Activated CD4-positive, alpha-beta T cell treated with anti-CD3 and anti-CD28 coated beads for 36 hours (primary cell): ENCODE measurements at places on chromosomes 12 and 14. TPM values are rescaled to one million over a fixed set of nuclear protein-coding genes. Genes with fewer than 3 reads are reported as not detected.

Gene COX8C
- total RNA-seq, result not detected

DNA sequence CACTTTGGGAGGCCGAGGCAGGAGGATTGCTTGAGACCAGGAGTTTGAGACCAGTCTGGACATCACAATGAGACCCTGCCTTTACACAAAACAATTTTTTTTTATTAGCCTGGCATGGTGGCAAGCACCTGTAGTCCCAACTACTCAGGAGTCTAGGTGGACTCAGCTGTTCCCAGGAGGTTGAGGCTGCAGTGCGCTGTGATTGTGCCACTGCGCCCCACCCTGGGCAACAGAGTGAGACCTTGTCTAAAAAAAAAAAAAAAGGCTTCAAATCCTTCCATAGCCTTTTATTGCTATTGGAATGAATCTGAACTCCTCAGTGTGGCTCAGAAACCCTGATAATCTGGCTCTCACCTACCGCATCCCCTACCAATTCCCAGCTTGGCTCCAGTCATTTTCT lies 26.1 kb downstream of the AK7 start:
- no peak for DNase-seq

- DNase-seq, result peak; percentile 72
Measured at GRCh38 chr12:127125607-127126259, 1141.2 kb upstream of the TMEM132C start.

- DNase-seq, result no peak
Measured at GRCh38 chr14:93857081-93857480, 68.8 kb upstream of the PRIMA1 start.

DNA sequence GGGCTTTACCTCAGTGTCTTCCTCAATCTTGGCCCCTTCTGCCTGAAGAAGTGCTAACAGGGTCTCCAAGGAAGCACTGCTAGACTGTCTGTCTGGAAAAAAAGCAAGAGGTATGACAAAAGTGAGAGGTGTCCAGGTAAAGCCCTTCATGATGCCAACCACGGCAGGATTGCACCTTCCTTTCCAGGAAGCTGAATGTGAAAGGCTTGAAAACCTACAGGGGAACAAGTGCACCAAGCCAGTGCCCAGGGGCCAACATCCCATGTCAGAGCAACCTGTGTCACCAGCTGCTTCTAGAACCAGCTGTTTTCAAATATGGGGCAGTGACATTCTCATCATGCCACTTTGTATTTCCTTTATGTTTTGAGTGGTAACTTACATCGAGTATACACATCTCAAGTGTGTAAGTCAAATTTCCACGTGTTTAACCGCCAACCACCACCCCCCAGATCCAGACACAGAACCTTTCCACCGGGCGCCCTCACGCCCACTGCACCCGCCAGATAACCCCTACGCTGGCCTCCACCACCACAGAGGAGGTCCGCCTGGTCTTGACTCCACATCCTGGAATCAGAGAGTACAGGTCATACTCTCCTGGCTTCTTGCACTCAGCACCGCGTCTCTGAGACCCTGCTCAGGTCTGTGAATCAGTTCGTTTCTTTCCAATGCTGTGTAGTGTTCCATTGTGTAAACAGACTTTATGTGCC lies 27.3 kb downstream of the VPS37B start:
- DNase-seq, result no peak

- DNase-seq, result no peak
Measured at GRCh38 chr14:78488938-78489337, 318.8 kb downstream of the NRXN3 start.
